Central memory CD4-positive, alpha-beta T cell (primary cell): ENCODE measurements at places on chromosomes 6 and 20.

GRCh38 chr20:35508493-35509218 is 20.8 kb downstream of the C20orf173 start:
- DNase-seq, result no peak

DNA sequence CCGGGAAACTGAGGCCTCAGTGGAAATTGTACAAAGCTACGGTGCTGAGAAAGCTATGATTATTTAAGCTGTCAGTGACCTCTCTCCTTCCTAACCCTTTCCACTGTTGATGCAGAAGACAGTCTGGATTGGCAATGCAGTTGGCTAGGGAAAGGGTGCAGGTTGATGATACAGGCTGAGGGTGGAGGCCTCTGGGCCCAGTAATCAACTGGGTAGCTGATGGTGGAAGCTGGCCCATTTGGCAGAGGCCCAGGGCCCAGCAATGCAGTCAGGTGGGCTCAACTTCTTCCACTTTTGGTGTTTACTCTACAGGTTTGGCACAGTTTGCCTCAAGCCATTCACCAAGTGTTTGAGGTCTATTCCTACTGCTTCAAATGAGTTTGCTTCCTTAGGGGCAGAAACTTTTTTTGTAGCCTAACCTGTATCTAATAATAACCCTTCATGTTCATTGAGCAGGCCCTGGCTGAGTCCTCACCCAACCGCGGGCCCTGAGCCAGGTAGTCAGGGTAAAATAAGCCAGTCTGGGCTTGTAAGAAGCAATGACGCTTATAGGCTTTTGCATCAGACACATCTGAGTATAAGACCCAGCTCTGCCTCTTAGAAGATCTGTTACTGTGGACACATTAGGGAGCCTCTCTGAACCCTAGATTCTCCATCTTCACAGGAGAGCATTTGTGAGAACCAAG is 12.1 kb downstream of the BCL2L1 start:
- no peak for DNase-seq

- no peak for DNase-seq
Measured at GRCh38 chr6:106667022-106667402, 37.6 kb downstream of the QRSL1 start.

- DNase-seq, result no peak
Measured at GRCh38 chr6:161383951-161384350, 110.1 kb upstream of the AGPAT4 start.

DNA sequence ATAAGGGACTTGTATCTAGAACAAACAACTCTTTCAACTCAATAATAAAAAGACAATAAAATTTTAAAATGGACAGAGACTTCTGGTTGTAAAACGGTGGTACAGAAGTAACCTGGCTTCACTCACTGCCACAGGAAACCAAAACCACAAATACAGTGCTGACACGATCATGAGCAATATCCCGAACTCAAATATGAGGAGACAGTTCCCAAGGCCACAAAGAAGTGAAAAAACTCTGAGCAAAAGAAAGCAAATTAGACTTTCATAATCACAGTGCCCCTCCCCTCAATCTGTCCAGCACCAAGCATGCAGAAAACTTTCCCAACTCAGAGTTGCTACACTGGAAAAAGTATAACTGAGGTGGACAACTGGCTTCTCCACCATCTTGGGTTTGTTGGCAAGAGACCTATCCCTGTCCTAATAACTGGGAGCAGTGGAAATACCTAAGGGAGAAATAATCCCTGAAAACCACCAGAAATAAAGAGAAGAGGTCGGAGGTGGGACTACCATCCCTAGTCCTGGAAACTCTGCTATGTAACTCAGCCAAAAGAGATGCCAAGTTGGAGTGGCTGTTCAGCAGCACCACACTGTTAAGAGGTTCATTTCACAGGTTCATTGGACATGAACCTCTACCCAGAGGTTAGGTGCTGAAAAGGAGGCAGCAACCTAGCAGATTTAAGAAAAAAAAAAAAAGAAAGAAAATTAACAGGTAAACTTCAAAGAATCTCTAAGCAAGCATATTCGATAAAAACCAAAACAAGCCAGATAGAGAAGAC is 55.5 kb downstream of the REV3L start:
- DNase-seq, result peak; percentile 8

DNA sequence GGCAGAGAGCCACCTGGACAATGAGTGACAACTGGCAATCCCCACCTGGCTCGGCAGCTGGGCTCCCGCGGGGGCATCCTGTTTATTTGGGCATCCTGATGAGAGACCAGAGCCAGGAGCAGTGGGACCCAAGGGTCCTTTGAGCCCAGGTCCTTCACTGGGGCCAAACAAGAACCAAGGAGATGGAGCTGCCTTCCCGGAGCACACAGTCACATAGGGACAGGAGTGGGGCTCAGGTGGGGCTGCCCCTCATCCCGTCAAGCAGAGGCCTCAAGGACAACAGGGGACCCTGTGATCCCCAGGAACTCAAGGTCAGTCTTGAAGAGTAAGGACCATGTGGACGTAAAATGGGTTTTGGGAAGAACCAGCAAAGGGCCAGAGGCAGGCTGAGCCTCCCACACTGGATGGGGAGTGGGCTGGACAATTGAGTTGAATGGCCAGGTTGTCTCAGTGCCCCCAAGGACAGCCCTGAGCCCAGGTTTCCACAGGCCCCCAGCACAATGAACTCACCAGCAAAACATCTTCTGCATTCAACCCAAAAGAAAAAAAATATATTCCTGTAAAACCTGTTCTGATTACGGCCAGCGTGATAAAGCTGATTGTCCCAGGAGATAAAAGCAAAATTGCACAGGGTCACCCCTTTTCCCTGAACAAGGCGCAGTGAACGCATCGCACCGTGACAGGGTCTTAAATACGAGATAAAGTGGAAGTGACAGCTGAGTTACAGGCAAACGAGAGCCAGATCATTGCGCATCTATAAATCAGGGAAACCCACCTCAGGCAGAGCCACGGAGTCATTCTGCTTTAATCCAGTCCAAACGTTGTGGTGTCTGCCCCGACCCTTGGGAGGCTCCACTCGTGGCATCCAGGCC is 86.2 kb downstream of the ANKRD60 start:
- no peak for DNase-seq

DNA sequence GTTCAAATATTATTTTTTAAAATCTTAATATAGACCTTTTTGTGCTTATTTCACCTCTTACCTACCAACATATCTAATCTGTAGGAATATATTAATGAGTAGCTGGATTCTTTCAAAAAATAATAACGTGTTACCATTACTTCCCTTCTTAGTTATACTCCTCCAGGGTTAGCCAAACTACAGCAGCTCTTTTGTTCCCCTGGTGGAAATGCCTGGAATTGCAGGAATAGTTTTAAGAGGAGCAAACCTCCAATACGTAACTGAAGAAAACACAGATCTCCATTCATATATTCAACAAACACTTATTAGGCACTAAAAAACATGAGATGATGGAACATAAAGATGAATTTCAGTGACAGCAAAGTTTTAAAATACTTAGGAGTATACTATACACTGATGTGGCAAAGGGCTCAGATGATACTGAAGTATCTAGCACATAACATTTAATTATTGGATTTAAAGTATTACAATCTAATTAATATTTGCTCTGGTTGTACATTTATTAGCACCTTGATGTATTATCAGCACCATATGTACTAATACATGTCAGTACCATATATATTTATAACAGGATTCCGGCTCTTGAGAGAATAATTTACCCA is 78.3 kb downstream of the TBX18 start:
- DNase-seq, result no peak

DNA sequence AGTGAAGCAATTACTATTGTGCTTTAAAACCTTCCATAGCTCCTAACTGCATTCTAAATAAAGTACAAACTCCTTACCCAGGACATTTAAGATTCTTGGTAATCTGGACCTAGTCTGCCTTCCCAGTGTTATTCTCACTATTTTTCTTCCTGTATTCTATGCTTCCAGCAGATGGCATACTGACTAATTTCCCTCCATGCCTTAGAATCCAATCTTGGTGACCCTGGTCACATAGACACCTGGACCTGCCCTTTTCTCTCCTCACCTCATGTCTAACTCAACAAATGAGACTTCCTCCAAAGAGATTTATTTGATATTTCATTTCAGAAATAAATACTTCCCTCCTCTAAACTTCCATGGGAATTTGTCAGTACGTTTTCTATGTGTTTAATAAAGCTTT is 25.8 kb downstream of the ROS1 start:
- no peak for DNase-seq

DNA sequence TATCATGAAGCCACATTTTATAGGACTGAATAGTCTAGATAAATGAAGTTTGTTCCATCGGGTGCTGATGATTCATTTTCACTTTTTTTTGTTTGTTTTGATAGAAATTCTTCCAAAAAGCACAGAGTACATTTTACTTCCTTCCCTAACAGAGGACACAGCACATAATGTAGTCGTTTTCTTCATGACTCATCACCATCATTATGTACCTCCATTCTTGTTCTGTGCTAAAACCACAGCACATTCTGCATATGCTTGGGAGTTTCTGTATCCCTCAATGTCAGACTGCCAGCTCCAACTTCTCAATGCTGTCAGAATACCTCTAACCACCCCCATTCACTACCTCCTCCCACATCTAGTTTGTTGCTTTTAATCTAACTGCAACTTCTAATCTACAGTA is 1004.9 kb upstream of the ADGRB3 start:
- no peak for DNase-seq

- no peak for DNase-seq
Measured at GRCh38 chr6:46407776-46408530, 83.3 kb downstream of the RCAN2 start.

- peak; percentile 17 for DNase-seq
Measured at GRCh38 chr20:57092112-57092899, 174.1 kb downstream of the BMP7 start.

DNA sequence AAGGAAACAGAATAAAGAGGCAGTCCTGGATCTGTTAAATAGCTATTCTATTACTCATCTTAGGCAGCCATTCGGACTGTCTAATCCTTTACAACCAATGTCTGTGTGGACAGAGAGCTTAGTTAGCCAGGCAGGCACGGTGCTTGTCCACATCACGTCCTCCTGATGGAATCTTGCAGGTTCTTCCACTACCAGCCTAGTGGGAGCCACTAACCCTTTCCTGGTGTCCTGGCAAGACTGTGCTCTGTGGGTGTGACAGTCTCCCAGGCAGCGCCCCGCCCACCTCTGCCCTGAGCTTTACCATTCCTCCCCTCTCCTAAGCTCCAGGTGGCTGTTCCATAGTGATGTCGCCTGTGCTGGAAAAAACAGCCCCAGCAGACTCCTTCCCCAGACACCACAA is 78.3 kb upstream of the CLDN20 start:
- DNase-seq, result no peak

GRCh38 chr6:30887901-30888815 is 3.8 kb downstream of the DDR1 start:
- DNase-seq, result no peak

GRCh38 chr6:143510991-143511891 is at the start of gene FUCA2:
FUCA2 (minus strand) TSS chr6:143511720; CDS start chr6:143511634, 86 bp downstream.
- peak; percentile 64 for DNase-seq

DNA sequence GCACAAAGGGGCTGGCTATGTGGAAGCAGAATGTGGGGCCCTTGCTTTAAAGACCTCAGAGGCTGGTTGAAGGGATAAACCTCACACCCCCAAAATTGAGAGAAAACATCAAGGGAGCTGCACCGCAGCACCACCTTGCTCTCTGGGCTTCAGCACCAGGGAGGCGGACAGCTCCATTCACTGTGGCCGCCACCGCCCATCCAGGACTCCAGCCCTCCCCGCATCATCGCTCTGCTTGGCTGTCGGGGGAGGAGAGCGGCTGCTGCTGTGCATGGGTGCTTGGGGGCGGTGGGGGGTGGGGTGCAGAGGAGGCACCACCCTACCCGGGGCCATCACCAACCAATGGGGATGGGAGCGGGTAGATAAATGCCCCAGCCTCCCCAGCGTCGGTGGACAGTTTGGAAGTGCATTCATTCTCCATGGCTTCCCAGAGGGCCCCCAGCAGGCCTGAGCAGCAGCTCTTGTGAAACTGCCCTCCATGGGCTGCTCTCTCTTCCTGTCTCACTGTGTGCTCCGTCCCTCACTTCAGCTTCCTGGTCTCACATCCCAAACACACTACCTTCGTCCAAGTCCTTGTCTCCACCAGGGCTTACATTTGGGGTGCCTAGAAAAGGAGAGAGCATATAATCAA is 75.7 kb upstream of the BHLHE23 start:
- no peak for DNase-seq

- DNase-seq, result no peak
Measured at GRCh38 chr6:116472706-116473105, 11.5 kb downstream of the CALHM6 start.

GRCh38 chr6:74826263-74826662 is 379.6 kb downstream of the COL12A1 start:
- DNase-seq, result no peak

- no peak for DNase-seq
Measured at GRCh38 chr6:52388790-52389189, 26.8 kb downstream of the PAQR8 start.

GRCh38 chr6:150298676-150299075 is 70.1 kb upstream of the IYD start:
- DNase-seq, result no peak

DNA sequence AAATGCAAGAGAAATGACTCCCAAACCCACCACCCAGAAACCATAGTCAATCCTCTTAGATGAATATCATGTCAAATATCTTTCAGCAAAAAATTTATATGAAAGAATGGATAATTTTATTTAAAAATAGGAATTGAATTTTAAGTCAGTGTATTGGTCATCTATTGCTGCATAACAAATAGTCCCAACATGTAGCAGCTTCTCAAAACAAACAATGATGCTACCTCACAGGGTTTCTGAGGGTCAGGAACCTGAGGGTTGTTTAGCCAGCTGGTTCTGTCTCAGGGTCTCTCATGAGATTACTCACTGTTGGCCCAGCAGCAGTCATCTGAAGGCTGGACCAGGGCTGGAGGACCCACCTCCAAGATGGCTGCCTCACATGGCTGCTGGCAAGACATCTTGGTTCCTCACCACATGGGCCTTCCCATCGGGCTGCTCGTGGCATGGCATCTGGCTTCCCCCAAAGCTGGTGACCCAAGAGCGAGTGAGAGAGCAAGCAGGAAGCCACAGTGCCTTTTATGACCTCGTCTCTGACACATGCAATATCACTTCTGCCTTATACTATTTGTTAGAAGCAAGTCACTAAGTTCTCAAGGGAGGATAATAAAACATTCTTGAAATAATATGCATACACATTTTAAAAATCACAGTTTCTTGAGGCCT is 36.3 kb downstream of the BANF2 start:
- no peak for DNase-seq
